GM12892 (cell line): ENCODE measurements at places on chromosomes 1 and 21.

GRCh38 chr1:156075162-156075561 is 7.1 kb downstream of the MEX3A start:
- no peak for DNase-seq

DNA sequence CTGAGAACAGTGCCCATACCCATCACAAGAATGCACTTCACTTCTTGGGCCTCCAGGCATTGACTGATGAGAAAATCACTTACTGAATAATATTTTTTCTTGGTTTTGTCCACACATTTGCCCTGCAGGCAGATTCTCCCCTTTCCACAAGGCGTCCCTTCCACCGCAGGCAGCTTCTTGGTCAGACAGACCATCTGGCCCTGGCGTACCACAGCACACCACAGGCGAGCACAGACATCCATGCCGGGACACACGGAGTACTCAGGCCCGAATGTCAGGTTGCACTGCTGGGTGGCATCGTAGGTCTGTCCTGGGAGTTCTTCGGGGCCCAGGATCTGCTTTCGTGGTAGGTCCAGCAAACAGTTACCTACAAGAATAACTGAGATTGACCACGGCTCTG is 32.5 kb downstream of the ADAMTS5 start:
- no peak for DNase-seq

DNA sequence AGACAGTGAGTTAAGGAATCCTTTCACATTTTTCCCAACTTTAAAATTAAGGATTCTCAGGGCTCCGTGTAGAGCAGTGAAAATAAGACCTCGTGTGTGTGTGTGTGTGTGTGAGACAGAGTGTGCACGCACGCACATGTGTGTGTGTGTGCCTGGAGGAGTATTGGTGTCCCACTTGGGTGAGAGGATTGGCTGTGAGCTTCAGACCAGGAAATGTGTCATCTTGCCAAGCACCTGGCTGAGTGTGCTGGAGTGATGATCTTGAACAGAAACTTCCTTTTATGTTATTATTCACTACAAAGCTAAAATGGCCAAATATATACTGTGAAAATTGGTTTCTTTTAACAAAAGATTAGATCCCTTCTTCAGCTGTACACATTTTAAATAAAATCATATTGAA is 35.2 kb upstream of the NTPCR start:
- DNase-seq, result no peak

DNA sequence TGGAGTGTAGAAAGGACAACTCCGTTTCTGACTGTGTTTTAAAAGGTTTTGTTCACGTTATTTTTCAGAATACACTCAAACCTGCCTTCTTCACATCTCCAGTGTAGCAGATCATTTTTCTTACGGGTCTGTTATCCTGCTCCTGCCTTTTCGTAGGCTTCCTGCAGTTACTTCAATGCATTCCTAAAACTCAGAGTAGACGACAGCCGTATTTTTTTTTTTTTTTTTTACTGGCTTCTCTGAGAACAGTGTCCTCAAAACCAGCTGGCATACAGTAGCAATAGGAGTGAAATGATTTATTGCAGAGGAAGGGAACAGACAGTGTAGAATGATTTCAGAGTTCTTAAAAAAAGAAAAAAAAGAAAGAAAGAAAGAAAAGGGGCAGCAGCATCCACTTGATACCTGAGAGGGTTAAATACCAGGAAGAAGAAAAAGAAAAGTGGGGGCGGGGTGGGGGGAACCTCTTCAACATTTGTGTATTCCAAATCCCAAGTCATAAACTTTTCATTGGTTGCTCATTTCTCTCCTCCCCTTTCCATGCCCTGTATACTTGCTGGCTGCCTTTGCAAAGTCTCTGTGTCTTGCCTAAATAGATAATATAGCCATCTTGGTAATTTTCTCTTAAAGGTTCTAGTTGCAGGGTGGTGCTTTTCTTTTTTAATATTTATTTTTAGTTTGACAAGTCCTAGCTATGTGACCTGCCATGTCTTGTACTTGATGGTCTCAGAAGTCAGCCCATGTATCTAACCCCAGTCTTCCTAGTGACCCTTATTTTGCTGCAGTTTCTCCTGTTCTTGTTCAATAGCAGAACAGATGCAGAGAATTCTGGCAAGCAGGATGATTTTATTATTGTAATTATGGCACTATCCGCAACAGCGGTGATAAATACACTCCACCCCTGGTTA is 2.8 kb downstream of the TGFB2 start:
- no peak for DNase-seq

GRCh38 chr21:32726839-32727686 is 750 bp downstream of the SYNJ1 start:
- no peak for DNase-seq

- no peak for DNase-seq
These were observed 86.7 kb upstream of the MARK1 start for GRCh38 chr1:220441211-220441610.

- peak; percentile 24 for DNase-seq
These were observed 122.8 kb upstream of the USP24 start for GRCh38 chr1:55337801-55338447.

GRCh38 chr1:216293683-216294082 is 129.6 kb downstream of the USH2A start:
- no peak for DNase-seq

GRCh38 chr1:69377507-69377906 is 190.2 kb upstream of the LRRC7 start:
- DNase-seq, result no peak

DNA sequence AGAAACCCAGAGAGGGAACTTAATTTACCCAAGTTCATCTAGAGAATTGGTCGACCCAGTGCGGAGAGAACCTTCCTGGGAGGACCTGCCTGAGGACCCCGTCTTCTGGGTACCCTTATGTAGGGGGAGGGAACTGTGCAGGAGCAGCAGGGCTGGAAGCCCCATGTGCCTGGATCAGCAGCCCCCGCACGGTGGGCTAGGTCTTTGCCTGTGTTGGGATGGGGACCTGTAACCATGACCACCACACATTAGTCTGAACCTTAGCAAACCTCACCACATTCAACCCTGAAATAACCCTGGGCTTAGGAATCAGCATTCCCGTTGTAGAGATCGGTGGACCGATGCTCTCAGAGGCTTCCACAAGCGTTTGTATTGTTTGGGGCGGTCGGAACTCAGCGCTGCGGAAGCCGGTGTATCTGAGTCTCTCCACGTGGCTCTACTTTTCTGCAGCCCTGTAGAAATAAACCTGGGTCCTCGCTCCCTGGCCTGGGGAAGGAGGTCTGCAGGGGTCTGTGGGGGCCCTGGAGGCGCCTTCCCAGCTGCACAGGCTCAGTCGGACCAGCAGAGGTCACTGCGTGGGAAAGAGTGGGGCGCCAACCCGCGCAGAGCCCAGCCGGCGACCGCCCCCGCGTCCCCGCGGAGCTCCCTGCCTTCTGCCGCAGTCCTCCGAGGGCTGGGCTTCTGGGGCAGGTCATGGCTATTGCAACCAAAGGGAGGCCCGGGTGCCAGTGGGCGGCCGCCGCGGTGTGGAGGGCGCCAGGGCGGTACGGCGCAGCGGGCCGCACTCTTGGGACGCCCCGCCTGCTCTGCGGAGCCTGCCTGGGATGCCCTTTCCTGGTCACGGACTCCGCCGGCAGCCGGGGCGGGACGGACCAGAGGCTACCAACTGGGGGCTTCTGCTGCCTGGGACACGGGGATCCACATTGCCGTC is 36.2 kb upstream of the KCNA10 start:
- DNase-seq, result peak; percentile 53

DNA sequence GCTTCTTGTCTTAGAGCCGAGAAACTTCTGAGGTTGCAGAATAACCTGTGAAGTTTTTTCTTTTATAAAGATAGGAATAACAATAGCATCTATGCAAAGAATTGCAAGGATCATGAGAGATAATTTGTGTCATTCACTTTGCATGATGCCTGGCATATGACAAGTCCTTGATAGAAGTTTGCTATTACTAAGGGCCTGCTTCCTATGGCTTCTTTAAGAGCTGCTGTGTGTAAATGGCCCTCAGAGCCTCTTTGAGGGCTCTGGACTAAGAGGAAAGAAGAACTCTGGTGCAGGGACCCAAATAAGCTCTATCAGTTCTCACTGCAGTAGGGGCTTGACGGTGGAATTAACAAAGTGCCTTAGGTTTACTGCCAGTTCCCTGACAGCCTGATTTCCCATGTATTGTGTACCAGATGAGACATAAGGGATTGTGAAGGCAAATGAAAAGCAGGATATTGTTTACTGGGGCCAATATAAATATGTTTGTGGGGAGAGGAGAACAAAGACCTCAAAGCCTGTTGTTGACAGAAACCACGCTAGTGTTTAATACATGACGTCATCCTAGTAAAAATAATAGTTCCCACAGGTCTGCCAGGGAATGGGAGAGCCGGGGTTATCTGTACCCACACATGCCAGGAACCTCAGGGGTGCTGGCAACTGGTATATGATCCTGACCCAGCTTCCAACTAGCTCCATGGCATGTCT is 131.2 kb upstream of the UBE2U start:
- DNase-seq, result no peak

- DNase-seq, result peak; percentile 25
These were observed 795 bp upstream of the POU2F1 start for GRCh38 chr1:167219646-167220536.

GRCh38 chr1:24770881-24771280 is 25.6 kb downstream of the CLIC4 start:
- no peak for DNase-seq

DNA sequence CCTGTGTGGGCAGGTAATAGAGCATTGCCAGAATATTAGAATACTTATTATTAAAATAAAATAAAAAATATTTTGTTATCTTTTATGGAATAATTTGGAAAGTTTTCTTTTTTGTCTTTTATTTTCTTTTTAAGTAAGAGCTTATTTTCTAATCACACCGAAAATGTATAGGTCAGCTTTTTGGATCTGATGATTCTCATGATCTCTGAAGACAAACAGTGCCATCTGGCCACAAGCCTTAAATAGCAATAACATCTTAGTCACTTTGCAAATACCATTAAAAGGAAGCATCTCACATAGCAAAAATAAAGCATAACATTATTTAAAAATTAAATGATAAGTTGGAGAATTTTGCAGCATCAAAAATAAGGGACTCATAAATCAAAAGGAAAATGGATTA is 213.8 kb downstream of the PLA2G4A start:
- no peak for DNase-seq

DNA sequence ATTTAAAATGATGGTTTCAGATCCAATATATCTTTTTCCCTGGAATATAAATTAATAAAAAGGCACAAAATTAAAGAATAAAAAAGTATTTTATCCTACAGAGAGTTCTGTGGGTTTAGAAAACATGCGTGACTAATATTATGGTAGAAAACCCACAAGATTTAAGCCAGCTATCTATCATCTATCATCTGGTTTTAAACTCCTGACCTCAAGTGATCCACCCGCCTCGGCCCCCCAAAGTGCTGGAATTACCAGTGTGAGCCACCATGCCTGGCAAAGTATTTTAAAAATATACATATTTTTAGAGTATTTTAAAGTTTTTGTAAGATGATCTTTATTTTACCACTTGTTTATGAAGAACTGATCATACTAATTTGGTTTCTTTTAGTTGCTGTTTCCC is 79.5 kb downstream of the NRIP1 start:
- no peak for DNase-seq

GRCh38 chr1:185368313-185368855 is 51.3 kb upstream of the IVNS1ABP start:
- no peak for DNase-seq

DNA sequence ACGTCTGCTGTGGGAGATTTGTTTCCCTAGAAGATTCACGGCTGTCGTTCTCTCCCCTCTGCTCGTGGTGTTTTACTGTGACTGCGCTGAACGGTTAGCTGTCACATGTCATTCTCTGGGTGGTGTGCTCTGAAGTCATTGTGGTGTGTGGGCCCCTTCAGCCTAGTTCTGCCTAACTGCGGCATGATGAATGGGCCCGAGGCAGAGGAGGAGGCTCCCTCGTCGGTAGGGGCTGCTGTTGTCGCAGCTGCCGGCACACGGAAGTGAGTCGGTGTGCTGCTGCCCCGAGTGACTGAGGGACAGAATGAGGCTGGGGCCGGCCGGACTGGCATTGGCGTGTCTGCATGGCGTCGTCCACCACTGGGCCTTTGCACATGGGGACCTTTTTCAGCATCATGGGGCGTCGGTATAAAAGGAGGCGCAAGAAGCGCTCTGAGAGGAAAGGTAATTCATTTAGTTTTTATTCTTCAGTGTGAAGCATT is 77.9 kb downstream of the ADARB1 start:
- peak; percentile 44 for DNase-seq

GRCh38 chr1:9235096-9235459 is 504 bp downstream of the H6PD start:
- DNase-seq, result no peak

- no peak for DNase-seq
These were observed 6.5 kb upstream of the CELA2B start for GRCh38 chr1:15469361-15469760.

DNA sequence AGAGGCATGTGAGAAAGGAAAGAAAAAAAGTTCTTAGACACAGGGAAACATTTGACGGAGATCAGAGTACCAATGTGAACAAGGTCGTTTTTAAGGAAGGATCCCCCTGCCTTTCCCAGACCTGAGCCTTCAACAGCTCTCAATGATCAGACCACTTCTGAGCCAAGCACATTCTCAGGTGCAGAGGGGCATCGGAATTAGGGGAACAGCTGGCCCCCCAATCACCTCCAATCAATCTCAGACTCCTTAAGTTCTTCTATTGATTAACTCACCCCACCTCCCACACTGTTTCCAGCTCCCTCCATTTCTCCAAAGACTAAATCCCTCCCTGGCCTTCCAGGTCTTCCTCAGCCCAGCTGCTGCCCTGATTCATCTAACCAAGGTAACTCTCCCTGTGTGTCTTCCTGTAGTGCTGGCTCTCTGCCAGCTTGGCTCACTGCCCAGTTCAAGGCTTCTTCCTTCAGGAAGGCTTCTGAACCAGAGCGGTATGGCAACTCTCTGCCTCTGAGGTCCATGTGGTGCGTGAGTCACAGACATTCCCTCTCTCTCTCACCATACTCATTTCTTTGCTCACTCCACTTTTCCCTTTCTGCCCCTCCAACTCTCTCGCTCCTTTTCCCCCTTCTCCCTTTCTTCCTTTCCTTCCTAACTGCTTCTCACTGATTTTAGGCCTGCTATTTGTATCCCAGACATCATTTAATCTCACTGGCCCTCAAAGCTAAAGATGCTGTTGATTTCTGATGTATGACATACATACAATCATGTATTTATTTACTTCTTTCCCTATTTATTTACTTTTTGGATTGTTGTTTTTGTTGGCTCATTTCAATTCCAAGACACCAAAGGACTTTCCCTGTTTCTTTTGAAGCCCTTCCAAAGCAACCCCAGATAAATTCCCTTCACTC is 18.1 kb downstream of the CFAP45 start:
- DNase-seq, result no peak

DNA sequence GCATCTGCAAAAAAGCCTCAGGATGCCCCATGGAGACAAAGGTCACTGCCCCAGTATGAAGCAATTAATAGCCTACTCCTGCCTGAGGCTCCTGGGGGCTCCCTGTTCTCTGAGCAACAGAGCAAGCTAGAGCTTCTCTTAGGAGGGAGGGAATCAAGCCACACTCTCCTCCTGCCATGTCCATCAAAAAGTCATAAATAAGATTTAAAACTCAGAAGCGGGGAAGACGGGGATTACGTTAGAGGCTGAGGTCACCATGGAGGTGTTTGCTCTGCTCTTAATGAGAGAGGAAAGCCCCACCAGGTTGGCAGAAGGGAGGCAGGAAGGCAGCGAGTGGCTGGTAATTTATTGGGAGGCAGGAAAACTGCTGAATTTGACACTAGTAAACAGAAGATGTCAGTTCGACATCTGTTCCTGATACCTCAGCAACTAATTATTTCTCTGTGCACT is 98.4 kb upstream of the TNR start:
- DNase-seq, result no peak
